Stimulated activated CD4-positive, alpha-beta T cell treated with anti-CD3 and anti-CD28 coated beads, Interleukin-12 subunit alpha, Interleukin-12 subunit beta, amount 100 ng/mL, for 24 hours (primary cell): ENCODE measurements at places on chromosomes 2 and 18.

GRCh38 chr2:40450066-40450795 is 1.7 kb downstream of the SLC8A1 start:
- no peak for DNase-seq

GRCh38 chr2:96701636-96702035 is 38.2 kb downstream of the LMAN2L start:
- DNase-seq = no peak

- DNase-seq = no peak
Observed at GRCh38 chr2:182301093-182301492, 125.7 kb downstream of the PDE1A start.

DNA sequence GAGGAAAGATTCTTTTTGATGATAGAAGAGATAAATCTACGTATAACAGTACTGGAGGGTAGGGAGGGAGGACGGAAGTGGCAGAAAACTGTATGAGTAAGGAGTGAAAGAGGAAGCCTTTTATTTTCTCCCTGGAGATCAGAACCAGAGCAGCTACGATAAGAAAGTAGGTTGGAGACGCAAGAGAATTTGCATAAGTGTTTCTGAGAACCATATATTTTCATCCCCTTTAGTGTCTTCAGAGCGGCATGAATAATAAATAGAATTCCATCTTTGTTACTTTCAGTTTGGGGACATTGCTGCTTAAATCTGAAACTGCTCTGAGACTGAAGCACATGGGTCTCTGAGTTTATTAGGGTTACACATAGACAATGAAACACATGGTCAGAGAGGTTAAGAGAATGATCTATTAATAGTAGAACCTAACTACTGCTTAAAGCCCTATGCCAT is 230.2 kb upstream of the TNP1 start:
- DNase-seq = no peak

DNA sequence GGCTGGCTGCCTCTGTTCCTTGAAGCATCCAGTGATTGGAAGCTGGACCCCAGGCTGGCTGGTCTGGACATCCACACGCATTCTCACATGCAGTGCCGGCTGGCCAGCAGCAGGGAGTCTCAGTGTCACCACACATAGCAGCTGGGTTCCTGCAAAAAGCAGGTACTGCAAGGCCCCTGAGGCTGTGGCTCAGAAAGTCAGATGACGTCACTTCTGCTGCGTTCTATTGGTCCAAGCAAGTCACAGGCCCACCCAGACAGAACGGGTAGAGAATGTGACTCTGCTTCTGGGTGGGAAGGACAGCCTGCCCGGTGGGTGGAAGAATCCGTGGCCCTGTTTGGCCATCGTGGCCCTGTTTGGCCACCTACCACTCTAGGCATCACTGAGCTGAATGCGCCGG is 51.3 kb upstream of the SPP2 start:
- no peak for DNase-seq

DNA sequence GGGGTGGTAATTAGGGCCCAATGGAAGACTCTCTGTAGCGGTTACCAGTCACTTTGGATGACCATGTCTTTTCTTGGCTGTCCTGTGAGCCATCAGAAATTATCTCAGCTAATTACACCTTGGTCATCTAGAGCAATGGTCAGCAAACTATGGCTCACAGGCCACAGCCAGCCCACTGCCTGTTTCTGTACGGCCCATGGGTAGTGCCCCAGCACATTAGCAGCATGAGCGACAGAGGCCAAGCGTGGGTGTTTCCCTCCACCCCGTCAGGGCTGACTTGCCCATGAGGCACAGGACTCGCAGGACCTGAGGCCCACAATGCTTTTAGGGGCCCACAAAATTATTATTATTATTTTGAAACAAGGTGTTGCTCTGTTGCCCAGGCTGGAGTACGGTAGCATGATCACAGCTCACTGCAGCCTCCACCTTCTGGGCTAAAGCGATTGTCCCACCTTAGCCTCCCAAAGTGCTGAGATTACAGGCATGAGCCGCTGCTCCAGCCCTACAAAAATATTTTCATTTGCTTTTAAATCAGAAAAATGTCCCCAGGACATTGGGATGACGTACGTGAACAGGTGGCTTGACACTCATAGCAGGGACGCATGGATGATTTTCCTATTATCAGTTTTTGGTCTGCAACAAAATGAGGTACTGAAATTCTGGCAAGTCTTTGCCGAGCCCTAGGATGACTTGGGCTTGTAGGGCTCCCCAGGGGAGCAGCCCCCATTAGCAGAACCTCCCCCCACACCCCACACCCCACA is 29.3 kb upstream of the CEP68 start:
- DNase-seq = no peak

GRCh38 chr2:197306696-197307040 is 3.9 kb downstream of the ANKRD44 start:
- no peak for DNase-seq

GRCh38 chr2:234251326-234252271 is 201.1 kb downstream of the SPP2 start:
- no peak for DNase-seq

DNA sequence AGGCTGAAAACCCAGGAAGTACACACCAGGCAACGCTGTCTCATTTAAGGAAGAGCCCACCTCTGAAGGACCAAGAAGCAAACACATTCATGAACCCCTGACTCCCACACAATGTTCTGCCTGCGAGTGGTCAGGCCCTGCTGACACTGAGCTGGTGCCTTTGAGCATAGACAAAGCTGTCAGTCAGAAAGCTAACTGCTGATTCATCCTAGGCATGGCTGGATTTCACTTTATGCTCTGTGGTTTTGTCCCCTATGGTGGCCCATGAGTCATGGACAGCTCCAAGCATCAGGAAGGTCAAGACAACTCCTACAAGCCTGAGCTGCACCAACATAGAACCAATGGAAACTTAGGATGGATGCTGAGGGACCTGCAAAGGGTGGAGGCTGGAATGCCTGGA is 78.9 kb downstream of the UXS1 start:
- DNase-seq = no peak

DNA sequence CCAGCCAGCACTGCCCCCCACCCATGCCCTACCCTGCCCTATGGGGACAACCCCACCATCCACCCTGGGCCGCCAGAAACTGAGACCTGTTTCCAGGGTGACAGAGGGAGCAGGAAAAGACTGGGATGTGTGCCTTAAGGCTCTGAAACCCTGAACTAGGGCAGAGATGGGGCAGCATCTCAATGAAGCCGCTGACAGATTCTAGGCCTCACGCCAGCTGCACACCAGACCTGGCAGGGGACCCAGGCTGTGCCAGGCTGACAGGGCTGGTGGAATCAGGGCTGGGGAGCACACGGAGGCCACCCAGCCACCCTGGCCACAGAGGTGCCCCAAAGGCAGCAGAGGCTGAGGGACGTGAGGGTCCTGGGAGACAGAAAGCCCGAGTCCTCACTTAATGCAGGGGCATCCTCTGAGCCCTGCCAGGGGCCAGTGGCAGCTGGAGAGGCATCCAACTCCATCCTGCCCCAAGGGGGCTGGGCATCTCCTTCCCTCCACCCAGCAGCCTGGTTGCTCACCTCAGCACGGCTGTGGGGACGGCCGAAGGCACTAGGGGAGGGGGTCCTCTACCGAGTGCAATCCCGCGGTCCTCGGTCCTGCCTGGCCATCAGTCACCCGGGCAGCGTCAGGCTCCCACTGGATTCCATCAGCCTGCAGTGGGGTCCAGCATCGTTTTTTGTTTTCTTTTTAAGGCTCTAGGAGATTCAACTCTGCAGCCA is 169.2 kb downstream of the ZFP36L2 start:
- DNase-seq = no peak

DNA sequence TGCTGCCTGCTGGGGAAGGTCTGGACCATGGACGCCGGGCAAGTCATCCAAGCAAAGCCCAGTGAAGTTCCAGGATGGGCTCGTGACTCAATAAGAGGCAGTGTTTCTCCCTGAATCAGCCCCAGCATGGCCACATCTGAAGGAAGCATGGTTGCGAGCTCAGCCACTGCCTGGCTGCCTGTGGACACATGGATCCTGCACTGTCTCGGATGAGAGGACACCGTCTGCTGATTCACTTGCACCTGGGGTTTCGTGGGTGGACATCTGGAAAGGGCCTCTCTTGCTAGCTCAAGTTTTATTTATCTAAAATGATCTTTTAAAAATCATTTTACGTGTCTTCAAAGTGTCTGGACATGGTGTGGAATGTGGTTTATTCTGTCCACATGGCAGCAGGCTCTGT is 224.8 kb upstream of the FN1 start:
- DNase-seq = no peak

DNA sequence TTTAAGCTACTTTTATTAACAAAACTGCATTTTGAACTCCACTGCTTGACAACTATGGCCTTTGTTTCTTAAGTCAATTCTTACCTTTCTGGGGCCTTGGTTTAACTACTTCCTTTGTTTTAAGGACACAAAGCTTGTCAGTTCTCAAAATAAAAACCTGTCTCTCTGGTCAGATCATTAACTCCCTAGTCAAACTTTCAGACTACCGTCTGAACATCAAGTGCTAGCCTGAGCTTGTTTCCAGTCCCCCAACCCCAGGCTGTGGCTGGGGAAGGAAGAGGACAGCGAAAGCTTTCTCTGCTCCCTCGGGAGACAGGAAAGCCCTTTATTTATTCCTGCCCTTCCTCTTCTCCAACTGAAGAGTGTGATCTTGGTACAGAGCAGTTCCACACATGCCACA is 1.7 kb downstream of the SH3YL1 start:
- no peak for DNase-seq

- DNase-seq = no peak
Observed at GRCh38 chr2:3902131-3902530, 198.8 kb downstream of the DCDC2C start.
